ENCODE measurements at places on chromosomes 5 and 9. TPM values are rescaled to one million over a fixed set of nuclear protein-coding genes. Genes with fewer than 3 reads are reported as not detected.

DEPDC1B gene
- 35.0 TPM for total RNA-seq

CCNJL gene
- not detected for total RNA-seq

PCA3 gene
- not detected for total RNA-seq

ITK gene
- 340 TPM for total RNA-seq

DNA sequence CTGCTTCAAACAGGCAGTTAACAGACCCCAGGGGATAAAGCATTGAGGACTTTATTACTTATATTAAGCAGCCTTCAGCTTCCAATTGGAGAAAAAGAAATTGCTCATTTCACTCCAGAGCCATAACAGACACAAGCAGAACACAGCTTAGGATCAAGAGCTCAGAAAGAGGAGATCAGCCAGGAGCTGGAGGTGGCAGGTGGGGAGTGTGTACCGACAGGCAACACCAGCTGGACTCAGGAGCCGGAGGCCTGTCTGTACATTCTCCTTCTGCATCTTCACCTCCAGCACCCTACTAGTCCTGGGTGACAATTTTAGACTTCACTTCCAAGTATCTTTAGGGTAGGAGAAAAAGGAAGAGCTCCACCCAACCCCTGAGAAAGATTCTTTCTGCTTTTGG is 35.8 kb downstream of the NRG2 start:
- H3K4me1 ChIP-seq, result no peaks in the 10 kb centered on the region
- DNase-seq, result no peak
- H3K27ac ChIP-seq, result no peak overlapping the region

GRCh38 chr9:80811003-80811402 is 878.3 kb downstream of the TLE1 start:
- no peak overlapping the region for H3K27ac ChIP-seq
- no peaks in the 10 kb centered on the region for H3K4me1 ChIP-seq
- H3K4me3 ChIP-seq, result no peak overlapping the region
- no peaks in the 10 kb centered on the region for H3K36me3 ChIP-seq
- DNase-seq, result no peak
